Iris pigment epithelial cell (primary cell): ENCODE measurements at places on chromosomes 2 and 18.

DNA sequence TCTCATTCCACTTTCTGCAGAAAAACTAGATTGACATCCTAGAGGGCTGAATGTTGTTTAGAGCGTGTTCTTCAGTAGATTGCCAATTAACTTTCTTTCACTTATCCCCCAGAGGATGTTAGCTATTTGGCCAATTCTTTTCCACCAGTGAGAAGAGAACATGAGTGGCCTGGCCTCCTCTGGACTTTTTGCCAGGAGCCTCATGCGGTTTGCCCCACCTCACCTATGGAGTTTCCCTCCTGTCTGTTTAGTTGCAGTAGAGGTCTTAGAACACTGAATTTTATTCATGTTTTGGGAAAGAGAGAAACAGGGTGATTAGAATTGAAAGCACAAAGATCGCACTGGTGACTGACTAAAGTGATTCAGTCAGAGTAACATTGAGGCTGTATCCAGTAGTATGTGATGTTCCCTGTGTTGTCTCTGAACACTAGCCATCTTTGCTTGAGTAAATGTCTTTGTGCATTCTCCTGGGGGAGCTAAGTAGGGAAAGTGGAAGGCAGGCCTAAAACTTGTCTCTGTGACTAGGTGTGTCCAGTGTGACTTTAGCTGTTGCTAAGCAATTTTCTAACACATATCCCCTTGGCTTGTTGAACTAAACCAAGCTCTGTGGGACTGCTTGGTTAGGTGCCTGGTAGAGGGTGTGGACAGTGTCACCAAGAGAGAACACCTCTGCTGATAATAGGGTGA, 34.0 kb downstream of the UGP2 start:
- no peak for DNase-seq

GRCh38 chr2:9003366-9003615, 193 bp downstream of the MBOAT2 start:
- DNase-seq, result no peak

DNA sequence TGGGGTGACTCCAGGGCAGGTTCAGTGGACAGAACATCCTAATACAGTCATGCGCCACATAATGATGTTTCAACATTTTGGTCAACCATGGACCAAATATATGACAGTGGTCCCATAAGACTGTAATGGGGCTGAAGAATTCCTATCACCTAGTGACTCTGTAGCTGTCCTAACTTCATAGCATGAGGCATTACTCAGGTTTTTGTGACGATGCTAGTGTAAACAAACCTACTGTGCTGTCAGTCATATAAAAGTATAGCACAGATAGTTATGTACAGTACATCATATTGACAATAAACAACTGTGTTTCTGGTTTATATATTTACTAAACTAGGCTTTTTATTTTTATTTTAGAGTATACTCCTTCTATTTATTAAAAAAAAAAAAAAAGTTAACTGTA, 87.1 kb downstream of the CACNB4 start:
- no peak for DNase-seq

DNA sequence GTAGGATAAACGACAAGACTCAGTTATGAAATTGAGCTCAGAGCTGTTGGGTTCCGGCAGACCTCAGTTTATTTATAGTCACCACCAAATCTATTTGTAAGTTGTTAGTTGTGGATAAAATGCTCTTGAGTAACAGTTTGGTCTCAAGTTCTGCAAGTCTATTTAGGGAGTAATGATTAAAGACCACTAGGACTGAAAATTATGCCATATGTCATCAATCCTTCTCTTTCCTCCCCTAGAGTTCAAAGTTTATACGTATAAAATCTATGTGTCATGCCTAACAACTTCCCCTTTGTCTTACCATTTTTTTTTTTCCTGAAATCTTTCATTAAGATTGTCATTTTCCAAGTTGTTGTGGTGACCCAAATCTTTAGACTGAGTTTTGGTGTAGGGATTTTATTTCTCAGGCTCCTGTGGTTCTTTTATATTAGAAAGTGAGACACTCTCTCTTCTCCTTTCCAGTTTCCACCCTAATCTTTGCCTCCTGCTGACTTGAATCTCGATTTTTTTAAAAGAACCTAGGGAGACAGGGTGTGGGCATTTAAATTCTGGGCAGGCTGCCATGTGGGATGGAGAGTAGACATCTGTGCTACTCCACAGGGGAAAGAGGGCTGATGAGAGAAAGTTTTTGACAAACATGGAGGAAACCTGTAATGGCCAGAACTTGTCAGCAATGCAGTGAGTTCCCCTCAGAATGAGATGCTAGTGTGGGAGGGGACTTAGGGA, 51.0 kb downstream of the LAMA3 start:
- DNase-seq, result no peak

GRCh38 chr2:48965204-48965603, 189.1 kb downstream of the FSHR start:
- DNase-seq, result no peak

GRCh38 chr2:20222769-20223406, 2.0 kb downstream of the SDC1 start:
- peak; percentile 20 for DNase-seq

GRCh38 chr2:70141212-70141901, 49.5 kb downstream of the C2orf42 start:
- DNase-seq, result peak; percentile 48

DNA sequence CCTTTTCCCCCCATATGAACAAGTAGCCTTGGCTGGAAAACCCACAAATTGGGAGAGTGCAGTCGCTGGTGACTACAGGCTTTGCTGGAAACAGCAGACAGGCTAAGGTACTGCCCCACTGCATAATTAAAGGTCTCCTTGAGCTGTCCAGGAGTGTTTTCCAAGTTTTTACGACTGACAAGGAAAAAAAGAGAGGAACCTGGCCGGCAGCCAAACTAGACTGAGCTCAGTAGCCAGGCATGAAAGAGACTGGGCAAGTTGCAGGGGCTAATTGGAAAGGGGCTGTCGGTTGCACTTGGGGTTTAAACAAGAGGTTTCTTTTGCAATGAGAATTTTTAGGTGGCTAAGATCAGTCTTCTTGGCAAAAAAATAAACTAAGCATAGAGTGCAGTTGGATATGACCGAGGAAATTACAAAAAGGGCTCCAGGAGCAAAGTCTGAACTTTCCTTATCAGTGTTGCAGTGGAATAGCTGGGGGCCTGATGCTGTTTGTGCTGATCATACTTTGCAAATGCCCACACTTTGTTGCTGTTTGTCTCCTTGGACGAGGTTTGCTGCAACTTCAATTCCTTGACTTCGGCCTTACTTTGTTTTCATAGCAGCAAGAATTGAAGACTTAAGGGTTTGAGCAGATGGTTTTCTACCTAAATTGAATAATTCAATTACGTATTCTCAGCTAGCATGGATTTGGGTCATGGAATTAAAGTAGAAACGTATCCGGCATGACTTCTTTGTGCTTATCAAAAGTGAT, 2.1 kb downstream of the GULP1 start:
- DNase-seq, result peak; percentile 53

GRCh38 chr18:48833701-48834412, 116.9 kb downstream of the SMAD7 start:
- no peak for DNase-seq

DNA sequence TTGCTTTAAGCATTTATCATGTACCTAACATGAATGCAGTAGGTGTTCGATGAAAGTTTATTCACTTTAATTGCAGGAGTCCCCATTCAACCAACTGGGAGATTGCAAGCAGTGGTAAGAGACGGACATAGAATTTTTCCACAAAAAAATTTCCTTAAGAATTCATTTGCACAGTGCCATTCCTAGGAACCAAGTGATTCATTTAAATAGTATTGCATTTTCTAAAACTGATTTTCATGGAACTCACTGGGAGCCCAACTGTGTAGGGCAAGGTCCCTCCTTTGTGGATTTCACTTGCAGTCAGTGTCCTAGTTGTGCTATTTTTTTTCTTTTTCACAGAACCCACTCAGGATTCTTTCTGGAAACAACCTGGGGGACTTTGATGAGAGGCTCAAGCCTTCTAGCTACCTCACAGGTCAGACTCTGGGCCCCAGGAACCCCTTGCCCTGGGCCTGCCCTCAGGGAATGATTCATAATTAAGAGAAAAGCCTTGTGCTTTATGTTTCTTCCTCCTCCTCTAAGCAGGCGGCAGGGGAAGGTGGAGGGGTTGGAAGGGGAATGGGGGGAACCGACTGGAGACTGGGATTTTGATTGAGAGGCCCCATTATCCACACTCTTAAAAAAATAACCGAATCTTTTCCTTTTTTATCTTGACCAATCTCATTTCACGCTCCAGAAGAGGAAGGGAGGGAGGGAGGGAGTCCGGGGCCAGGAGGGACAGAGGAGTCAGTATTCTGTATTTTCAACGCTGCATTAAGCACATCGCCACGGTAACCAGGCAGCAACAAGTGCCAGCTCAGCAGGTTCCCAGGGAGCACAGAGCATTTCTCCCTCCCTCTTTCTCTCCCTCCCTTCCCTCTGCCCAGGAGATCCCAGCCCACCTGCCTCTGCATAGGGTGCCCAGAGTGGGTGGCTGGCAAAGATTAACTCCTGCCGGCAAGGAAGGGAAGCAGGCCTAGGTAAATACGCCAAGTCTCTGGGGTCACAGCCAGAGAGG, 51.8 kb downstream of the PSD4 start:
- DNase-seq, result peak; percentile 56

DNA sequence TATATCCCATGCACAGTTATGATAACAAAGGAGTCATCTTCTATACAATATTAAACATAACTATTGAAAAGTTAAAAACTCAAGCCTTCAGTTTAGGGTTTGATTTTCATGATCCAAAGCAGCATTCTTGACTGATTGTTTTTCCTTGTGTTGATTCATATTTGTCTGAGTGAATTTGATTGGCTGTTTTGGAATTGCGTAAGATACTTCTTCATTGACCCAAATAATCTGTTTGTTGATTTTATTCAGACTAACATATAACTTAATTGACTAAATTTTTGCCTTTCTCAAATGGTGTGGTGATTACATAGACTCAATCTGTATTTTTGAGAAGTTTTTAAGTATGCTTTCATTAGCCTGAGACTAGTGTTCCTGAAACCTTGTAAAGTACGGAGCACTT, 305.7 kb upstream of the TNP1 start:
- DNase-seq, result peak; percentile 23
